Activated CD4-positive, alpha-beta T cell treated with anti-CD3 and anti-CD28 coated beads, Interleukin-2, amount 50 U/mL, for 24 hours (primary cell): ENCODE measurements at places on chromosomes 3 and 15.

DNA sequence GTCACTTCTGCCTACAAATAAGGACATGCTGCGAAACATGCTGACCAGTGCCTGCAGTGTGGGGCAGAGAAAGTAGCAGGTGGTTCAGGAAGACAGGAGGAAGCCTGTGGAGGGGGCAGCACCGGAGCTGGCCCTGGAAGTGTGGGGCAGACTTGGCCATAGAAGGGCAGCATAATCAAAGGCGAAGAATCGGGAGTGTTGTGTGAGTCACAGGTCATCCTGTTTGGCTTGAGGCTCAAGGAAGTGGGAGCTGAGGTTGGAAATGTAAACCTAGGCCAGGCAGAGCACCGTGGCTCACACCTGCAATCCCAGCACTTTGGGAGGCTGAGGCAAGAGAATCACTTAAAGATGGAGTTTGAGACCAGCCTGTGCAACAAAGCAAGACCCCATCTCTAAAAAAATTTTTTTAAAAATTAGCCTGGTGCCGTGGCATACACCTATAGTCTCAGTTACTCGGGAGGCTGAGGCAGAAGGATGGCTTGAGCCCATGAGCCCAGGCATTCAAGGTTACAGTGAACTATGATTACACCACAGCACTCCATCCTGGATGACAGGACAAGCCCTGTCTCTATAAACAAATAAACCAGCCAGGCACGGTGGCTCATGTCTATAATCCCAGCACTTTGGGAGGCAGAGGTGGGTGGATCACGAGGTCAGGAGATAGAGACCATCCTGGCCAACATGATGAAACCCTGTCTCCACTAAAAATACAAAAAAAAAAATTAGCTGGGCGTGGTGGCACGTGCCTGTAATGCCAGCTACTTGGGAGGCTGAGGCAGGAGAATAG is 54.0 kb downstream of the FAM43A start:
- no peak for DNase-seq

DNA sequence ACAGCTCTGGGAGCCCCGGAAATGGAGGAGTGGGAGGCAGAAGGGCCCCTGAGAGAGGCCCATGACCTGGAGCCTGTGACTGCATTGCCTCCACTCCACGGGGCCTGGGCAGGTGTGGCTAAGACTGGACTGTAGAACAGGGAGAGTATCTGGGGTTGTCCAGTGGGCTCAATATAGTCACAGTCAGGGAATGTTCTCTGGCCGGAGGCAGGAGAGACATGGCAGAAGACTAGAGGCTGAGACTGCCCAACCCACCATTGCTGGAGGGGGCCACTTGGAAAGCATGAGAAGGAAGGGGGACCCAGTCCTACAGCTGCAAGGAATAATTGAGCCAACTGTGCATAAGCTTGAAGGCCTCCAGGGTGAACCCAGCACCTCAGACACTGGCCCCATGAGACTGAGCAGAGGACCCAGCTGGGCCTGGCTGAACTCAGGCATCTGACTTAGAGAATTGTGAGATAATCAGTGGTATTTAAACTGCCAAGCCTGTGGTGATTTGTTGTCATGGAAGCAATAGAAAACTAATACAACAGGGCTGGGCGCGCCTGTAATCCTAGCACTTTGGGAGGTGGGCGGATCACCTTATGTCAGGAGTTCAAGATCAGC is 33.1 kb downstream of the NIPA2 start:
- DNase-seq, result no peak

DNA sequence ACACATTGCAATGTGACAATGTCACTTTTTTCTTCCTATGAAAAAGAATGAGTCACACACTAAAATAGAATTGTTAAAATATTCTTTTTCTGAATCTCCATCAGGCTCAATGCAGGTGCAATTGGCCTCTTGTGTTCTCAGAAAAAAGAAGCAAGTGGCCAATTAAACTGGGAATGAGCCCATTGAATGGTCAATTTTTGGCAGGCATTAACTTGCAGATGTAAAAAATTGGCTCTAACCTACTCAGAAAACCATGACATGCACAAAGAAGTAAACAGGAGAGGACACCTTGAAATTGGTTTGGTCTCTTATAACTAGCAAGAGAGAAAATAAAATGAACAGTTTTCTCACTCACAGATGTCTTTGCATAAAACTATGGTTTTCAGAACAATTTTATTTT is 820.8 kb downstream of the TBL1XR1 start:
- no peak for DNase-seq

DNA sequence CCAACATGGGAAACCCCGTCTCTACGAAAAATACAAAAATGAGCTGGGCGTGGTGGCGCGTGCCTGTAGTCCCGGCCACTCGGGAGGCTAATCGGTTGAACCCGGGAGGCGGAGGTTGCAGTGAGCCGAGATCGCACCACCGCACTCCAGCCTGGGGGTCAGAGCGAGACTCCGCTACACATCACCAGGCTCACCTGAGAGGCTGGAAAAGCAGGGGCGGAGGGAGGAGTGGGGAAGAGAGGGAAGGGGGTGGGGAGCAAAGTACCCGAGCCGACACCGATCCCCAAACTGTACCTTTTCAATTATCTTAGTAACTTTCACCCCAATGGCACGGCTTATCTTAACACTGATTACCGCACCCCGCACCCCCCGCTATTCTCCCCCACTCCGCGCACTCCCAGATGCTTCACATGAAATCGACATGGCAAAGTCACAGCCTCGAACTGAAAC is 46.4 kb upstream of the SYNM start:
- no peak for DNase-seq

- peak; percentile 95 for DNase-seq
Observed at GRCh38 chr15:64893481-64894394, 18.0 kb upstream of the ANKDD1A start.

- DNase-seq, result peak; percentile 73
Observed at GRCh38 chr3:179071323-179072099, at the start of gene ZMAT3. Gene ZMAT3, minus strand, starts transcription at chr3:179071809. Its CDS starts 4,057 bp downstream, at chr3:179067752.

- DNase-seq, result no peak
Observed at GRCh38 chr3:148229107-148229506, 468.6 kb upstream of the AGTR1 start.

- DNase-seq, result no peak
Observed at GRCh38 chr15:61654918-61655317, 405.3 kb downstream of the VPS13C start.

- no peak for DNase-seq
Observed at GRCh38 chr15:74399511-74400312, 32.3 kb upstream of the CYP11A1 start.

DNA sequence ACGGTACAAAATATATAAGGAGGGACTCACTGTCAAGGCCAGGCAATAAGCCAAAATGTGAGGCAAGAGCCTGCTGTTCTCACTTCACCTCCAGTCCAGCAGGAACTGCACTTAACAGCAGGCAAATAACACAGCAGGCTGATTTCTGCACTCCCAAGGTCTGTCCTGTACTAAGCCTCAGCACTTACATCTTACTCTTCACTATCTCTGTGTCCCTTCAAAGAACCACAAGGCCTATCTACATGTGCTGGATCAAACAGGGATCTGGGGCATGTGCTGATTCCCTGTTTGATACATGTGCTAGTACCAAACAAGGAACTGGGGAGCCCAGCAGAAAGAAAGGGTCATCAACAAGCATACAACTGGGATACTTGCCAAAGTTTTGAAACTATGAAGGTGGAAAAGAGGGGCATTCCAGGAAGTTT is 22.2 kb downstream of the UACA start:
- no peak for DNase-seq

GRCh38 chr15:69624155-69624520 is 171.5 kb downstream of the RPLP1 start:
- no peak for DNase-seq

DNA sequence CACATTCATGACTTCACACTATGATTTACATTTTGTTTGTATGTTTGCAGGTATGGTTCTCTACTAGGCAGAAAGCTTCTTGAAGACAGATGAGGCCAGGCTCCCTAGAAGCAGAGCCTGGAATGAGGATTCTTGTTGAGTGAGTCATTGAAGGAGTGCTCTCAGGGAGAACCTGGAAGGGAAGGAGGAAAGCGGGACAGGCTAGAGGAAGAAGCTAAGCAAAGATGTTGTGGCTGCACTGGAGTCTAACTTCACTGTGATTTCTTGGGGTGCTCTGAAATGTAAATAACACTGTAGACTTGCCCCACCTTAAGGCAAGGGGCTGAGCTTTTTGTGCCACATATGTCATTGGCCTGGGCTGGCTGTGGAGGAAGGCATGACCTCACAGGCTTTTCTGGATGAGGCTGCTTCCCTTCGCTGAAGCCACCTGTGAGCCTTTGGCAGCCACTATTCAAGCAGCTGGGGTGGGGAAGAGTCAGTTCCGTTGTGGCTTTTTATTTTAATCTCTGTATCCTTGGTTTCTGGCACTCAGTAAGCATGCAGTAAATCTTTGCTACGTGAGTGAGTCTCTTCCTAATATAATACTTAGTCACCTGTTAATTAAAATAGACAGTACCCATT is 307.3 kb downstream of the SV2B start:
- no peak for DNase-seq

DNA sequence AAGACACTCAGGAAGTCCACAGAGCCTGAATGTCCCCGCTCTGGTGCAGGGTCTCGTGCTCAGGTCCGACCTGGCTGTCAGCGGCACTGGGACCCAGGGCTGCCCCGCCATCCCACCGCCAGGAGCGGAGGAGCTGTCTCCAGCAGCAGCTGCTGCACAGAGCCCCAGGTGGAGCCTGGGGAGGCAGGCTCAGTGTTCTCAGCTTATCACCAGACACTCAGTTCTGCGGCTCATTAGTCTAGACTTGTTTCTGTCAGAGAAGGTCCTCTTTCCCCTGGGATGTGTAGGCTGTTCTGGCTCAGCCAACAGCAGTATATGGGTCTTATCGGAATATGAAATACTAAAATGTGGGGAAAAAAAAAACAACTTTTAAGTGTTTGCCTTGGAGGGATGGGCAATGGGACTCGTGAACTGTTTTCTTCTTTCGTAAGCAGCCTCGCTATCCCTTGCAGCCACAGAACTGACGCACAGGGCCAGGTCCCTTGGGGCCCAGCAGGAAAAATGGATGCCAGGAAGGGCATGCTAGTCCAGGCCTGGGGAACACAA is 75.9 kb downstream of the KLF13 start:
- DNase-seq, result no peak

- no peak for DNase-seq
Observed at GRCh38 chr3:29926378-29926777, 645.5 kb downstream of the RBMS3 start.

GRCh38 chr3:27699067-27699466 is 23.1 kb downstream of the EOMES start:
- DNase-seq, result no peak

DNA sequence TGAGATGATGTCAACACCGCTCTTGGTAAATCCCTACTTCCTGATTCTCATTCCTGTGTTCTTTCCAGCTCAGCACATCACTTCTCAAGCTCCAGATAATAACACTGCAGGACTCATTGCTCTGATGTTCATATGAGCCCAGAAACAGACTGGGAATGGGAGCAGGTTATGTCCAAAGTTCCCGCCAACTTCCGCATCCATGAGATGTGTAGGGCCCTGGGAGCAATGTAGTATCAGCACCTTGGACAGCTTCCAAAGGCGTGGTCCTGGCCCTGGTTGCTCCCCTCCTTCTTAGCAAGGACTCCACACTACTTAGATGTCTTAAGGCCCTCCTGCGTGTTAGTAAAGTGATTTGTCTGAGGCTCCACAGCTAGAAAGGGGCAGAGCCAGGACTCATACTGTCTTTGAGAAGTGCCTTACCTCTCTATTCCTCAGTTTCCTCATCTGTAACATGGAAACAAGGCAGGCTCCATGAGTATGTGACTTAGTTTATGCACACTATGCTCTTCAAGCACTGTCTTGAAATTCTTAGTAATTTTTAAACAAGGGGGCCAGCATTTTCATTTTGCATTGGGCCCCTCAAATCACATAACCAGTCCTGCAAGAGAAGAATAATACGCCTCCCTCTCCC is 27.9 kb upstream of the SLC6A1 start:
- no peak for DNase-seq

DNA sequence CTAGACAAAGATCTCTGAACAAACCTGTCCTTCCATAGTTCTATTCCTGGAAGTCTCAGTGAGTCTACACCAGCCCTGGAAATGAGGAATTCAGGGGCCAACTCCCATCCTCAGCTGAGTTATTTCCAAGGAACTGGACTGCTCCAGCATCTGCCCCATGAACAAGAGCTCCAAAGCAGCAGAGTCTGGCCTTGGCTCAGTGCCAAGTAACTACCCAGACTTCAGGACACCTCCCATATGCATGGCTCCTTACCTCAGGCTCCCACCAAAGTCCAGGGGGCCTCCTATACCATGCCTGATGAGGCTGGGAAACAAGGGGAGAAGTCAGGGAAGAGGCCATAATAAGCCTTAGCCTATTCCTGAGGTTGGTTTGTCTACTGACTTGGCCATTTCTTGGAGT is 45.0 kb downstream of the FAIM start:
- no peak for DNase-seq

DNA sequence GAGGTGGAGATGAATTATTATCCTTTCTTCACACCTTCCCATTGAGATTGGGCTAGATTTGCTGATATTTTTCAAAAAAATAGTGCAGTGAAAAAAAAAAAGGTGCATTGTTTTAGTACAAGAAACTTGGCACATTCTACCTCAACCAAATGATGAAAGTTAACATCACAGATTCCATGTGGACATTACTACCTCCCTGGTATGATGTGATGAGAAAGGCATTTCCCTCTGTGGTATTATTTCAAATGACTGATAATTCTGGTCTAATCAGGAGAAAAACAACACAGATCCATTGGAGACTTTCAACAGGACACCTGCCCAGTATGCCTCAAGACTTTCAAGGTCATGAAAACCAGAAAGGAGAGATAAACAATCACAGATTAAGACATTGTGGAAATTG is 313.4 kb downstream of the BCHE start:
- no peak for DNase-seq

- DNase-seq, result no peak
Observed at GRCh38 chr15:36371509-36371908, 207.9 kb upstream of the CDIN1 start.

- DNase-seq, result no peak
Observed at GRCh38 chr15:73931441-73931840, 5.2 kb downstream of the LOXL1 start.

- DNase-seq, result no peak
Observed at GRCh38 chr15:90058308-90058707, 44.0 kb downstream of the IDH2 start.

GRCh38 chr15:52733696-52734255 is 54.6 kb upstream of the ATOSA start:
- no peak for DNase-seq

DNA sequence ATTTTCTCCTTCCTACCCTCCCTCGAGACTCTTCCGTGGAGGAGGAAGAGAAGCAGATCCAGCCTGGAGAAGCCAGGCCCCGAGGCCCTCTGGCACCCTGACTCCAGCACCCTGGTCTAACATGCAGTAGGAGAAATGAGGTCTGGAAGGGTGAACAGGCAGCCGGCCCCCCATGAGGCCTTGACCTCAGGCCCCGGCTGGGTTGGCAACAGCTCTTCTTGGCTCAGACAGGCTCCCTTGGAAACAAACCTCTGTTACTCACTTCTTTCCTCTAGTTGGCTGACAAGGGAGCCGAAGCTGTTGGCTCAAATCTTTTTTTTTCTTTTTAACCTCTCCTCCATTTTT is 73.4 kb downstream of the CPN2 start:
- DNase-seq, result no peak

DNA sequence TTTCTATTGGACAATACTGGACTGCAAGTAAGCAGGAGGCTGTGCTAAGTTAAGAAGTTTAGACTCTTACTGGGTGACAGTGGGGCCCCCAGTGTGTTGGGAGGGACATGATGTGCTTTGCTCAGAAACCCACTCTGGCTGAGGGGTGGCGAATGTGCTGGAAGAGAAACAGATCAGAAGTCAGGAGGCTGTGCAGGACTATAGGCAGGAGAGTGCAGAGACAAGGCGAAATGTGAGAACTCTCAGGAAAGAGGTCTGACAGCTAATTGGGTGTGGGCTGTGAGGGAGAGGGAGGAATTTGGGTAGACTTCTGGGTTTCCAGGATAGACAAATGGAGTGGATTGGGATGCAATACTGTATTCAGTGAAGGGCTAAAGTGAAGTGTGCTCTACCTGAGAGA is 12.0 kb downstream of the SLC24A1 start:
- no peak for DNase-seq
